ENCODE measurements at places on chromosomes 1 and 21.

- no peak for DNase-seq
Measured at GRCh38 chr1:82260051-82260450, 459.3 kb downstream of the ADGRL2 start.

DNA sequence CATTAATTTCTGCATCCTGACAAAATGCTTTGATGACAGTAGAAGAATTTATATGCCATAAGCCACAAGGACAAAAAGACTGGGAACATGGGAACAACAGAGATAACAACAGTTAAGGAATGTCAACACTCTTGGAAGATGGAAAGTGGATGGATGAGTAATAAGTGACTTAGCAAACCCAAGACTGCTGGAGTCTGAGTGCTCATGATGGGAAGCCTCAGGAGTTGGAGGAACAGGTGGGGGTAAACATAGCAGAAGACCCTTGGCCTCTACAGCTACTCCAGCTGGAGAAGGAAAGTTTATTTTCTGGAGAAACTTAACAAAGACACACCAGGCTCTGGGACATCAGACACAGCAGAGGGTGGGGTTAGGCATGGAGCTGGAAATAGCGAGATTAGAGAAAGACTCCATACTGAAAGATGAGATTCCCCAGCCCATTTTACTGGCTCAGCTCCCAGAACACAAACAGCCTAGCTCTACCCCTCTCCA is 13.6 kb downstream of the G0S2 start:
- no peak for DNase-seq

DNA sequence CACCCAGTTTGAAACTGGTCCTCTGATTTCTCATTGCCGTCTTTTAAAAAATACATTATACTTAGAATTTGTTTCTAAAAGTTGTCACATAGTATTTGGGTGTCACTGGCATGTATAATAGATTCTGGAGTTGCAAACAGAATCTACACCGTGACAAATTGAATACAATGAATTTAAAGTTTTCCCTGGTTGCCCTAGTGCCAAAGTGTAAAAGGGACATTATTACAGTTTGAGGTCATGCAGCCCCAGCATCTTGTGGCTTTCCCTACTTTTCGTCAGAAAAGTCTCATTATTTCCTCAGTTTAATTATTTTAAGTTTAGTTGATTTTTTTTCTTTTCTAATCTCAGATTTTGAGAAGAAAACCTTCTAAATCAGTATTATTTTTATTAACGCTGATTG is 155.9 kb downstream of the DISP1 start:
- DNase-seq, result no peak

DNA sequence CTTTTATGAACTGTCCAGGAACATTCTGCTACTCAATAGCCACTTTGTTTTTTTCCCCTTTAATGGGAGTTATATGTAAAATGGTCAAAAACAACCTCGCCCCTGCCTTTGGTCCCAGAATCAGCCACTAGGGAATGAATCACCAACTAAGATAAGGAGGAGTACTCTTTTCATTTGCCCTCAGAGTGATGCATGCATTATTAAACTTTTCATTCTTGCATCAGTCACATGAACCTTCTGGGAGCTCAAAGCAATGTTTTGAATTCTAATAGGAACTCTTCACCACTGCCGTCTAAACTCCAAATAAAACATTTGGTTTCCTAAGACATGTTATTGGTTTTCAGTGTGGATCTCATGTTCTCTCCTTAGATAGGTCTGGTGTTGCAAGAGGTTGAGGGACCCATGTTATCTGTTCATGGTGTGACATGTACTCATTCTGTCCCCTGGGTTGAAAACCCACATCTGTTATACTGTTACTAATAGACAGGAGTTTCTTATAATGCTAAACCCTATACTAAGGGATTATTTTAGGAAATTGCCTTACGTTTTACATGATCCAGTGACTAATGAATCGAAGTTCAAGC is 17.8 kb upstream of the HSD17B7 start:
- no peak for DNase-seq

DNA sequence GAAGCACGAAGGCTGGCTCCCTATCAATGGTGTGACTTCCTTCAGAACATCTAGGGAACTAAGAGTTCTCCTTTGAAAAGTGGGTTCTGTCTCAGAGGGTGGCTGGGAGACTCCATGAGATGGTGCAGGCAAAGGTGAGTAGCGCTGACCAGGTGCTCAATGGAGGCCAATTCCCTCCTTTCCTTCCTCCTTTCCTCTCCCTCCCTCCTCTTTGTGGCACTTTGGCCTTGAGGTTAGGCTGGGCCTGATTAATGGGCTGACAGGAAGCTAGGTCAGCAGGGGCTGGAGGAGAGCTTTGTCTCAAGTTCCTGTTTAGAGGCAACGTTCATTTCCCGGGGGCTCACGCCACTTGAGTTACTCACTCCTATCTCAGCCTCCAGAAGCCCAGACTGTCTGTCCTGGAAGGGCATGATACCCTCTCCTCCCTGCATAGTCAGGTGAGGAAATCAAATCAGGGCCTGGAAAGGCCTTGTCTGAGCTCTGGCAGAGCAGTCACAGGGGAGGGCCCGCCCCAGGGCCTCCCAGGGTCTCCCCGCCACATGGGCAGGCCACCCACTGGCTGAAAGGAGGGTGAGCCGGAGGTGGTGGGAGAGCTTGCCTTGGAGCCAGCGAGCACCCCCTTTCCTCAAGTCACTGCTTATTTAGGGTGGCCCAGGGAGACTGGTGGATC is 58.4 kb upstream of the SSBP3 start:
- no peak for DNase-seq

Measured in AG09319 (cell line).